ENCODE measurements at places on chromosomes 6 and 20.

GRCh38 chr6:99114769-99115406, 167.1 kb upstream of the FBXL4 start:
- no peaks in the 10 kb centered on the region for H3K36me3 ChIP-seq
- no peak overlapping the region for H3K4me3 ChIP-seq
- DNase-seq: no peak
- no peak overlapping the region for H3K27ac ChIP-seq
- H3K27me3 ChIP-seq: no peaks in the 10 kb centered on the region

DNA sequence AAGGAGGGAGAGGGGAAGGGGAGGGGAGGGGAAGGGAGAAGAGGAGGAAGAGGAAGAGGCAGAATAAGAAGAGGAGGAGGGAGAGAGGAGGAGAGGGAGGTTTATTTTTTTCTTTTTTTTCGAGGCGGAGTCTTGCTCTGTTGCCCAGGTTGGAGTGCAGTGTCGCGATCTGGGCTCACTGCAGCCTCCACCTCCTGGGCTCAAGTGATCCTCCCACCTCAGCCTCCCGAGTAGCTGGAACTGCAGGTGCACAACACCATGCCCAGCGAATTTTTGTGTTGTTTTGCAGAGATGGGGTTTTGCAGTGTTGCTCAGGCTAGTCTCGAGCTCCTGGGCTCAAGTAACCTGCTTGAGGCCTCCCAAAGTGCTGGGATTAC, 6.1 kb upstream of the GJA10 start:
- DNase-seq: no peak
- H3K36me3 ChIP-seq: no peaks in the 10 kb centered on the region
- H3K27me3 ChIP-seq: no peaks in the 10 kb centered on the region

GRCh38 chr6:3334555-3334954, 75.8 kb downstream of the PSMG4 start:
- no peak overlapping the region for H3K27ac ChIP-seq
- H3K36me3 ChIP-seq: no peaks in the 10 kb centered on the region
- no peak overlapping the region for H3K4me3 ChIP-seq
- H3K4me1 ChIP-seq: peaks cover 15% of the 10 kb centered on the region

DNA sequence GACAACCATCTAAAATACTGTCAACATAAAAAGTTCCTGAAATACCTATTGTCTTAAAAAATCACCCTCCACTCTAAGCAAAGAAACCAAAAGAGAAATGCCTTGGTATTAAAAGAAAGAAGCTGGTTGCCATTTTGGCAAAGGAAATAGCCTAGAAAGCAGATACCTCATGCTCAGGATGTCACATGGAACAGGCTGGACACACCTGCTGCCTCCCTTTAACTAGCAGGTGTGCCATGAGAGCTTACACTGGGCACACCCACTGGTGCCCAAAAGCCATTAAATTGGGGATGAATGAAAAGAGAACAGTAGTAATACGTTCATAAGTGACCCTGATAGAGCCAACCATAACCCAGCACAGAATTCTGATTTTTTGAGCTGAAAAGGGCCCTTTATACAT, 1.5 kb downstream of the SLC23A2 start:
- H3K27ac ChIP-seq: no peak overlapping the region
- peak overlapping the region; percentile 56 for H3K4me3 ChIP-seq
- no peaks in the 10 kb centered on the region for H3K27me3 ChIP-seq
- H3K4me1 ChIP-seq: peaks cover 4% of the 10 kb centered on the region
- H3K36me3 ChIP-seq: no peaks in the 10 kb centered on the region
- peak; percentile 20 for DNase-seq
